Activated CD4-positive, alpha-beta T cell treated with anti-CD3 and anti-CD28 coated beads for 36 hours (primary cell): ENCODE measurements at places on chromosomes 2 and 18. TPM values are rescaled to one million over a fixed set of nuclear protein-coding genes. Genes with fewer than 3 reads are reported as not detected.

The ACADL gene
- total RNA-seq = not detected

The GREB1 gene
- 0.65 TPM for total RNA-seq

The KIF1A gene
- total RNA-seq = 8.2 TPM

The MFSD6 gene
- total RNA-seq = 35.4 TPM

The CELF4 gene
- not detected for total RNA-seq

The IFIH1 gene
- total RNA-seq = 42.3 TPM

The NCKAP5 gene
- total RNA-seq = not detected

The C2orf66 gene
- total RNA-seq = 0.25 TPM

The SRD5A2 gene
- total RNA-seq = not detected

The SIX2 gene
- total RNA-seq = not detected

The GAREM2 gene
- total RNA-seq = 5.7 TPM

The UGT1A5 gene
- total RNA-seq = not detected

The TNFAIP6 gene
- not detected for total RNA-seq

The DSG1 gene
- not detected for total RNA-seq

The CNGA3 gene
- not detected for total RNA-seq

The MAPRE2 gene
- total RNA-seq = 59.4 TPM

The MFSD2B gene
- total RNA-seq = not detected

The C1D gene
- 11.3 TPM for total RNA-seq

The ABCB6 gene
- total RNA-seq = 18.2 TPM

The LIMS4 gene
- 0.16 TPM for total RNA-seq

The PROKR1 gene
- not detected for total RNA-seq

The UGT1A3 gene
- total RNA-seq = not detected

The LRRFIP1 gene
- total RNA-seq = 235 TPM

The APCDD1 gene
- total RNA-seq = not detected

The PCARE gene
- total RNA-seq = not detected

The TMEM237 gene
- total RNA-seq = 12.5 TPM

The TGFBRAP1 gene
- 20.6 TPM for total RNA-seq

The ASXL3 gene
- not detected for total RNA-seq

The RTP5 gene
- total RNA-seq = not detected

The ATIC gene
- 310 TPM for total RNA-seq

The TTC32 gene
- total RNA-seq = 8.8 TPM

The CREG2 gene
- total RNA-seq = not detected

The LCLAT1 gene
- 18.5 TPM for total RNA-seq

The CCDC102B gene
- total RNA-seq = 2.3 TPM

The PAX8 gene
- total RNA-seq = 2.1 TPM

The LPIN2 gene
- total RNA-seq = 82.6 TPM

The ZNF804A gene
- not detected for total RNA-seq

The WDSUB1 gene
- total RNA-seq = 6.0 TPM

The MALL gene
- 1.6 TPM for total RNA-seq

The ZEB2 gene
- 7.5 TPM for total RNA-seq

The TWIST2 gene
- not detected for total RNA-seq

The TBR1 gene
- total RNA-seq = 0.04 TPM

The ASAP2 gene
- total RNA-seq = 0.26 TPM

The APOB gene
- not detected for total RNA-seq

The MARS2 gene
- 12.1 TPM for total RNA-seq

The ATP8B1 gene
- not detected for total RNA-seq

The TBC1D8 gene
- 3.4 TPM for total RNA-seq

The ASPRV1 gene
- 0.73 TPM for total RNA-seq

The CAPN13 gene
- total RNA-seq = not detected

The RNU2-63P gene
- total RNA-seq = 8.5 TPM

The SOWAHC gene
- total RNA-seq = 0.63 TPM

The NGEF gene
- 1.5 TPM for total RNA-seq

The PCGF1 gene
- 28.7 TPM for total RNA-seq

The CHRNA1 gene
- total RNA-seq = not detected

The THSD7B gene
- not detected for total RNA-seq

The ERICH2 gene
- total RNA-seq = not detected

The KLHL14 gene
- not detected for total RNA-seq

The DES gene
- not detected for total RNA-seq

The CHRND gene
- not detected for total RNA-seq

The COLEC12 gene
- not detected for total RNA-seq
